ENCODE measurements at places on chromosomes 3 and 15.

DNA sequence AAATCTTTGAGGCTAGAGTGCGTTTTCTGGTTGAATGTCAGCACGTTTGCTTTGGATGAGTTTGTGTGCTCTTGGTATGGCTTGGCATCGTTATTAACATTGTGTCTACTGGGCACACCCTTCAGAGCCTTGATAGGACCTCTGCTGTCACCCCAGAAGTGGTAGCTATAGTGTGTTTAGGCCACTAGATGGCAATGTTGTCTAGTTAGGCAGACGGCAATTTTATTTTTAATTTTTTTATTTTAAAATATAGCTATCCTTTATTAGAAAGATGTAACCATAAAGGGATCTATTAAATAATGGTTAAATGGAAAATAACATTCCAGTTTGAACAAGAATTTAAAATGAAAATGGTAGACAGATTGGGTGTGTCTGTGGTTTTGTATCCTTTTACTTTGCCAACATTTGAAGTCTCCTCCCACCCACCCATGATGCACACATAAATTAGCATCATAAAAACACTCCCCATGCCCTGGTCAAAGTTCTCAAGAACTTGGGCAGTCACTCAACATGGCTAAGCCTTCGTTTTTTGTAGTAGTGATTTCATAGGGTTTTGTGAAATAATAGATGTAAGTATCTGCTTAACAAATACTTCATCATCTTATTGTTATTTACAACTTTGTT, 200.7 kb downstream of the KCNH8 start:
- peak; percentile 44 for DNase-seq

GRCh38 chr3:71653414-71653807, 69.9 kb upstream of the FOXP1 start:
- no peak for DNase-seq

DNA sequence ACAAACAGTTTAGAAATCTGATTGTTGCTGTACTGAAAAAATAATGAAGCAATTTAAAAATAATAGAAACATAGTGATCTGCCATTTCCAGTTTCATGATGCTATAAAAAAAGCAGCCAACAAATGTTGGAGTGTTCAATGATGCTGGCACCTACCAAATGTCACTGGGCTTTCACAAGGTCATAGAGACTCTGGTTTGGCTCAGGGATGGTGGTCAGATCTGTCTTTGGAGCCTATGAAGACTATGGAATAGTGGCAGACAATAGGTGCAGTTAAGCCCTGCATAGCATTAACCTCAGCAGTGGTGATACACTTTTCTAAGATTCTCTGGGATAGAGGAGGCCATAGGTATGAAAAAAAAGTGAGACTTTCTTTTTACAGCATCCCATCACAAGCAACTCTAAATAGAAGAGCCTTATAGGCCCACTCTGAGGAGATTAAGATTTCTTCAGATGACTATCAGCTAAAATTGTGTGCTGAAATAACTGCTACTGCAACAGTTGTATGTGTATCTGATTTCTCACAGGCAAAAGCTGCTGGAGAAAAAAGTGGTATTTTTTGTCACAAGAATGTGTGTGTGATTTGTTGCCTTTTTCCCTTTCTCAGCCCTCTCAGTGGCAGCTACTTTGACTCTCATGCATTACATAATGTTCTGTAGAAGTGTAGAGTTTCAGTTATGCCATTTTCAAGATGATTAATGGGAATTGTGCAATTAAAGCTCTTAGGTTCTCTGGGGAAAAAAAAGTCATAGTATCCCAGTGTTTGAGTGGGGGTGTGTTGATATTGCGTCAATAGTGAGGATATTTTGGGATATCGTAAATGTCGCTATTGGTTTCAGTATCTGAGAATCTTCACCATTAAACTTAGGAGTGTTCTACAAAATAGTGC, 137.4 kb downstream of the MBNL1 start:
- no peak for DNase-seq

GRCh38 chr3:72998466-72998865, 1.9 kb downstream of the PPP4R2 start:
- DNase-seq, result peak; percentile 10

DNA sequence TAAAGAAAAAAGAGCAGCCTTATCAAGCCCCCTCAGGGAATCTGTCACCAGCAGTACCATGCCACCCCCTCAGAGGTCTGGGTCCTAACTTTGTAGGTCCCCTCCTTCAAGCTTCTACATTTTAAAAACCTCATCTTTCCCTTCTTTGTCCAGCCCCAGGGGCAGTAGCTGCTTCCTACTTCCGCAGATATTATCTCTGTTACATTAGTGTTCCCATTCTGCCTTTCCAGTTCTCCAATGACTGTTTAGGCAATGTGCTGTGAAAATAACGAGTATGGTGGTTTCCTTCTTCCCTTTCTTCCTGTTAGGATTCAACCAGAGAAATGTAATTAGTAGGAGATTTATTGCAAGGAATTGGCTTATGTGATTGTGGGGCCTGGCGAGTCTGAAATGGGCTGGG, 126.1 kb upstream of the TNIK start:
- DNase-seq, result no peak

DNA sequence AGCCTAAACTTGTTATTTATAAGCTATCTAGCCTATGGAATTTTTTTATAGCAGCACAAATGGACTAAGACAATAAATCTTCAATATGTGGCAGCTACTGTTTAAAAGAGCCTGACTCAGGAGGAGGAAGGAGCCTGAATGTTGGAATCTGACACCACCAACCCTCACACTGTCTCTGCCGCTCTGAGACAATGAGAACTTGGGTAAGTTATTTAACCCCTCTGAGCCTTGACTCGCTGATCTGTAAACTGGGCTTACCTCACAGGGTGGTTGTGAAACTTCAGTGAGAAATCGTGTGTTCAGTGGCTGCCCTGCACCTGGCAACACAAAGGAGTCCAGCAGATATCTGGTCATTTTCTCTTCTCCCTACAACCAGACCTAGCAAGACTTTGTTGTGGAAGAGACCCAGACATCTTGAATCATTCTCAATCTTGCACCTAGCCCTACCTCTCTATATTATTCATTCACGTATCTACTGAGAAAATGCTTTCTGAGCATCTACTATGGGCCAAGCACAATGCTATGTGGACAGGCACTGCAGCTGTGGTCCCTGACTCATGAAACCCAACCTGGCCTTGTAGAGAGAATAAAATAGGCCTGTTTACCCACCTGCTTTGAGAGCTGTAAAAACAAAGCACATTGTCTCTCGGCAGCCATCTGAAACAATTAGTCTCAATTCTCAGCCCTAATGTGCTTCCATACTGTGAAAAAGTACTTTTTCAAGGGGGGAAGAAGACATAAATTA, 81.9 kb upstream of the SLC25A36 start:
- DNase-seq, result no peak

GRCh38 chr3:195537995-195538394, 5.1 kb downstream of the PPP1R2 start:
- no peak for DNase-seq

DNA sequence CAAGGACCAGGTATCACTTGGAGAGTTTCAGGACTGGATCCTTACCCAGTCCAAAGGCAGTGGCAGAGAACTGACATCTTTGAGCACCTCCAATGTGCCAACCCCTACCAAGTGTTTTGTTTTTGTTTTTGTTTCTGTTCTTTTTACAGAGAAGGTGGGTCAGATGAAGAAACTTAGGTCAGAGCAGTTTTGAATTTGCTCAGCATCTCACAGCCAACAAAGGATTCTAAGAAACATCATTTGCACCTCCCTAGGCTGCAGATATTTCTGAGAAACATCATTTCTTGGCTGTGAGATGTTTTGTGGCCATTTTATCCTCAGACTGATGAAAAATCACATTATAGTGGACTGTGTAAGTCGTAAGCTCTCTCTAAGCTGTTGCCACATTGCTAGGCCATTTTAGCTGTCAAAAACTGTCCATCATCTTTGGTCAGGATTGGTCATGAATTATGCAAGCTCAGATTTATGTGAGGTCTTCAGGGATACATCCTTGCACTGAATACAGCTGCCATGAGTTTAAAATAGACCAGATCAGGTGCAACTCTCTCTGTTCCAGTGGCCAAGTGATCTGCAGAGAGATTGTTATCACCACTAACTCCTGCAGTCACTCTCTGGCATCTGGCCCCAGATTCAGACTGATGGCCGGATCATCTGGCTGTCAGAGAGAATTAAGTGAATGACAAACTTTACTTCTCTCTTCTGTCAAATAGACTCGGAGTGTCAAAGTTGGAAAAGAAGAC, 341.5 kb downstream of the EPHB1 start:
- no peak for DNase-seq

DNA sequence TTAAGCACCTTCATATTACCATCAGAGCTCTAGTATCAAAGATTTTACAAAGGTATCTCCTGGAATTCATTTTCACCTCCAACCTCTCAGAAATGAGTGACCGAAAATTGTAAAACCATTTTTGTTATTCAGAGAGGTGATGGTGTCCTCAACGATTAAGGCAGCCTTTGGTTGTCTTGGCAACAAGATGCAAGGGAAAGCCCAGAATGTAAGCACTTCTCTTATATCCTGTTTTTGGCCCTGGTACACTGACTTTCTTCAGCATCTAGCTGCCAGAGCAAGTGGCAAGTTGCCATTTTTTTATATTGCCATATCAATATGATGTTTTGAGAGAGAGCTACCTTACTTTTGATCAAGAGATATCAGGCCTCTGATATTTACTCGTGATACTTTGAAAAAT, 384.9 kb upstream of the NECTIN3 start:
- DNase-seq, result no peak

- DNase-seq, result no peak
Observed at GRCh38 chr15:85440451-85440850, 60.0 kb downstream of the AKAP13 start.

DNA sequence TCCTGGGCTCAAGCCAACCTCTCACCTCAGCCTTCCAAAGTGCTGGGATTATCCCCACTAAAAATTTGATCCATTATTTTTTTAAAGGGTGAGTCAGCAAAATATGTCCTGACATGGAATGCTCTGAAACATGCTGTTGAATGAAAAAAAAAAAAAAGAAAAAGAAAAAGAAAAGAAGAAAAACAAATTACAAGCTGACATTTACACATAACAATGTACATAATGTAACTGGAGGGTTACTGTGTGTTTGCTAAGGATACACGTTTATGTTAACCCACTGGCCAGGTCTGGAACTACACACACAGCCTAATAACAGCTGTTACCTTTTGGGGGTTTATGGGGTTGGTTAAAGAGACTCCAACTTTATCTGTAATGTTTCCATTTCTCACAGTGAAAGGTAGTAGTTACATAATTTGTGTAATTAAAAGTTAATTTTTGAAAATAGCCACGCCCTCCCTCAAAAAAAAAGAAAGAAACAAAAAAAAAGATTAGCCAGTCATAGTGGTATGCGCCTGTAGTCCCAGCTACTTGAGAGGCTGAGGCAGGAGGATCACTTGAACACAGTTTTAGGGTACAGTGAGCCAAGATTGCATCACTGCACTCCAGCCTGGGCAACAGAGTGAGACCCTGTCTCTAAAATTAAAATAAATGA, 3.1 kb upstream of the MESP2 start:
- peak; percentile 41 for DNase-seq

DNA sequence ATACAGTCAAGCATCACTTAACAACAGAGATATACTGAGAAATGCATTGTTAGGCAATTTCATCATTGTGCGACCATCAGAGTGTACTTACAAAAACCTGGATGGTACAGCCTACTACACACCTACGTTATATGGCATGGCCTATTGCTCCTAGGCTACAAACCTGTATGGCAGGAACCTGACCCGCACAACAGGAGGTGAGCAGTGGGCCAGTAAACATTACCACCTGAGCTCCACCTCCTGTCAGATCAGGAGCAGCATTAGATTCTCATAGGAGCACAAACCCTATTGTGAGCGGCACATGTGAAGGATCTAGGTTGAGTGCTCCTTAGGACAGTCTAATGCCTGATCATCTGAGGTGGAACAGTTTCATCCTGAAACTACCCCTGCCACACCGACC, 89.7 kb downstream of the SCAPER start:
- DNase-seq, result no peak

DNA sequence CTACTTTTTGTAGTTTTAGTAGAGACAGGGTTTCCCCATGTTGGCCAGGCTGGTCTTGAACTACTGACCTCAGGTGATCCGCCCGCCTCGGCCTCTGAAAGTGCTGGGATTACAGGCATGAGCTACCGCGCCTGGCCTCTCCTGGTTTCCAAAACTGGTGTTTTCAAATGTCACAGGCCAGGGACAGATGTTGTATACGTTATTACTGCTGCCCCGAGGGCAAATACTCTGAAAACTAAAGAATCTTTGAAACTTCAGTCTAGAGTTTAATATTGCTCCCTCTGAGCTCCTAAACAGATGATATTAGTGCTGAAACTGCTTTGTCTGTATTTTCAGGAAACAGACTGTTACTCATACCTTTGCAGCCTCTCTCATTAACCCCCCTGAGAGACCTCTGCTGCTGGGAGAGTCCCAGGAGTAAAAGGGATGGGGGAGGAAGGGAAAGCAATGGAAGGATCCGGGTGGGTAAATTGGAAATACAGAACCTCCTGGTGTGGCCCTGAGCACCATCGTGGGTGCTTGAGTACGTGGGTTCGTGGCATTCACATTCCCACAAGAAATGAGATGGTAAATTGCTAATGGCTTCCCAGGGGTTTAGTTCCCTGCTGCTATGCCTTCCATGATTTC, 96.3 kb upstream of the IGF1R start:
- no peak for DNase-seq

- DNase-seq, result peak; percentile 85
Observed at GRCh38 chr3:39350714-39351113, 21.2 kb downstream of the CCR8 start.

DNA sequence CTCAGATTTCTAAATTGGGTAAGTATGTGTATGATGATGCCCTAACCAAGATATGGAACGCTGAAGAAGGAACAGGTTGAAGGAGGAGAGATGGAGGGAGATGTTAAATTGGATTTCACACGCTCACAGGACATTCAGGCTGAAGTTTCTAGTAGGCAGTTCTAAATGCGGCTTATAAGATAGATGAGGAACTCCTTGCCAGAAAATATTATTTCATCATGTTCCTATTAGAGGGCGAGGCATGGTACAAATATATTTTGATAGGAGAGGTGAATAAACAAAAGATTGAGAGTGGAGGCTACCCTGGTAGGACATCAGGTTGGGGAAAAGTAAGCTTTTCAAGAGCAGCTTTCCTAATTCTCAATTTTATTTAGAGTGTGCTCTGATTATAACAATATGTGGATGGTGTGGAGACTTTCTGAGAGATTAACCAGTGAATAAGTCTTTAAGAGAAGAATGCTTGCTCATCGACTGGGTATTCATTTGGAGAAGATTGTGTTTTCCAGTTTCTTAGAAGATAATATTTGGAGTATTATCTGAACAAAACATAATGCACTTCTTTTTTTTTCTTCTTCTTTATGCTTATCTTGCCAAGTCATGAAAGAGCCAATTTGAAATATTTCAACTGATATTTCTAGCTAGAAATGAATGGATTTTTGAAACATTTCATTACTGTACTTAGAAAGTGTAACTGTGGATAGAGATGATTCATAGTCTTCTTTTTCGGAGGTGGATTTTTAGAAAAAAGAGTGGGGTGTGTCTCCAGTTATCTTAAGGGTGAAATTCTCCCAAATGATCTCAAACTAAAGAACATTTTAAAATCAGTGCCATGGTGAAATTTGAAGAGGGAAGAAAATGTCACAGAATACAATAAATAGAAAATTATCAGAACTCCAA, 88.5 kb downstream of the B3GALNT1 start:
- DNase-seq, result peak; percentile 80

Data from hematopoietic multipotent progenitor cell treated with erythropoietin and hydrocortisone succinate and interleukin-3 and kit ligand, for 8 days (in vitro differentiated cells).